ENCODE measurements at places on chromosomes 12 and 14.

- DNase-seq: no peak
Observed at GRCh38 chr12:66516133-66516532, 162.7 kb downstream of the GRIP1 start.

GRCh38 chr12:90481748-90482147 lies 473.2 kb downstream of the CCER1 start:
- DNase-seq: no peak

DNA sequence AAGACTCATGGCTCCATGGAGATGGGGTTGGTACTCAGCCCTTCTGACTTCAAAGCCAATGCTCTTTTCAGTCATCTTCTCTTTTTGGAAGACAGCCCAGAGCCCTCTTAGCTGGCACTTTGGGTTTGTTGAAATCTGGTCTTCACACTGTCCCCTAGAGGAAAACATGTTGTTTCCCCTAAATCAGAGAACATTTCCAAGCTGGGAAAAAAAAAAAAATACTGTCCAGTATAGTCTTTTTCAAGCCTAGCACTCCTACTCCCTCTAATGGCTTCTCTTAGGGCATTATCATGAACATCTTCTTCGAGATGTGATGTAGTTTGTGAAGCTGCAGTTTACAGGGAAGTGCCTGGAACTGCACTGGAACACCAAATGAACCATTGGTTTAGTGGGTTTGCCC lies 3.0 kb upstream of the ZC3H14 start:
- DNase-seq: no peak

- DNase-seq: no peak
Observed at GRCh38 chr12:72723732-72724131, 451.6 kb downstream of the TRHDE start.

DNA sequence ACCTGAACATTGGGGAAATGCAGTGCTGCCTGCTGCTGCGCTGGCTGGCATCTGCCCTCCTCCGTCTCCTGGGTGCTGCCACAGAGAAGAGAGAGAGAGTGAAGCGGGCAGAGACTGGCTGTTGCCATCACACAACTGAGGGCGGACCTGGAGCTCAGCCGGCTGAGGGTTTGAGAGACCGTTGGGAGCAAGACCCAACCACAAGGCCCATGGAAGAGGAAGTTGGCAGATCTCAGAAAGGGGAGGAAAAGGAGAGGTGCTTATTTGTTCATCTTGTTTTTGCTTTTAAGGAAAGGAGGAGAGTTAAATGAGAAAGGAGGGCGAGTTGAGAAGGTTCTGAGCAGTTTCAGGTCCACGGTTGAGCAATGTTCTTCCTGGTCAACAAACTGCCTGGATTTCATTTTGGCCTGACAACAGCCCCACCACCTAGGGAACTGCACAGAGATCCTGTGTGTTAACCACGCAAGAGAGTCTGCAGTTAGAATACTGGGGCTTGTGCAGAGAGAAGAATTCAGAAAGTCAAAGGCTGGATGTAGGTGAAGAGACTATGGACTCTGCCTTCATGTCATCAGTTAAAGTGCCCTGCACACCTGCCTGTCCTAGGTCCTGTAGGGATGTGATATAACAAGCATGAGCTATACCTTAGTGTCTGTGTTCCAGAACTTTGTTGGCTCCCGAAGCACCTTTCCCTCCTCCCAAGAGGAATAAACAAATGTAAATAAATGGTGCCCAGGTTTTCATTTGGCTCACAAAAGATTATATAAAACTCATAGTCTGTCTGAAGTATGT lies 124.6 kb downstream of the ETV6 start:
- DNase-seq: peak; percentile 55

GRCh38 chr14:106185837-106186233 lies 659.5 kb downstream of the TMEM121 start:
- DNase-seq: no peak

DNA sequence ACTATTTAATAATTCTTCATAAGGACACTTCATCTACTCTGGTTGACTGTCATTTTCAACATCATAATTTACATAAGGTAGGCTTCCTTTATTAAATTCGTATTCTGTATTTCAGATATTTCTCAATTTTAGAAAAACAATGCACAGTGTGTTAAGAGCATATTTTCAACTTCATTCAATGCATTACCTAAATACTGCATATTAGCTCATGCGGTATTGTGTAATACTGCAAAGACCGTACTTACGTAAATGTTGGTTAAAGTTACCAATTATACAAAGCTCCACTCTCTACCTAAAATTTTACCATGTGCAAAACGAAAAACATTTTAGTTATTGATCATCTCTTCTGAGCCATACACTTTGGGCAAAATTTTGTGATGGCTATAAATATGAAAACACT lies 62.8 kb downstream of the EXOC5 start:
- no peak for DNase-seq
